ENCODE measurements at places on chromosomes 6 and 20.
A peak's percentile ranks its signal among the peaks of the same experiment; 100 is the strongest.

DNA sequence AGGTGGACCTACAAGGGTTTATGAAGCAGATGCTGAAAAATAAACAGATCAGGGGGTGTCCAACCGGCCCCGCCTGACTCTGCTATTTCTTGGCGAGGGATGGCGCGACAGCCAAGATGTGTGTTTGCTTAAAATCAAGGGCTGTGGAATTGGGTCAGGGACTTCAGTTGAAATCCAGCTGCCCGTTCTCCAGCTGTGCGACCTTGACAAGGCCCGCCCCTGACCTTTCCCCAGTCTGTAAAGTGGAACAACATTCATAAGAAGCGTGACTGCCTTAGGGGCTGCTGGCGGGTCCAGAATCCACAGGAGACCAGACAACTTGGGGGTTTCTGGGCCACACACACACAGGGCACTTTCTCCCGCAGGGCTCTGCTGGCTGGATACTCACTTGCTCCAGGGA, 517.5 kb downstream of the PREX1 start:
- peak; percentile 70 for DNase-seq

DNA sequence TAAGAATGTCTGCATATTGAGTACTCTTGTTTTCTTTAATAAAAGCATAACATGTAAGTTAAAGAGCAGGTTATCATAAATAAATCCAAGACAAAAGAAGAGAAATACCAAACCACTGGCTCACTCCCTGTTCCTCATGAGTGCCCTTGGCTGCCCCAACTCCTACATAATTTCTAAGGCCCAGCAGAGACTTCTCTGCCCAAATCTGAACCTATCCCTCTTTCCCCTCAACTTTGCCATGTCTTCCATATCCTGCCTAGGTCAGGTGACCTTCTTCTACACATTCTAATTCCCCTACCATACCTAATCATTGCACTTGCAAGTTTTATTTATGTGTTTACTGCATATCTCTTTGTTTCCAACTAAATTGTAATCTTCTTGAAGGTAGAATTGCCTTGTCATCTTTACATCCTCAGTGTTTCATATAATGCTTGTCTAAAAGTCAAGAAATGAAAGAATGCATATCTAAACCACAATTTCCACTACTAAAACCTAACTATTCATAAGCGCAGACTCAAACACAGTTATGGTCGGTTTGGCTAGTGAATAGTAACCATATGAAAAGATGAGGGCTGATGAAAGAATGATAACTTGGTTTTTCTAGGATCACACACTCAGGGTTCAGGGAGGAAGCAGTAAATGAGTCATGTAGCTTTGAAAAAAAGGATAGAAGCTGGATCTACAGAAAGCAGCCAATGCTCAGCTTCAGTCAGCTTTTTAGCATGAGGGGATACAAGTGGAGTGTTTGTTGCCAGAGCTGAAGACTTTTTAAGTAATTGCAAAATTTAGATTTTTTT, 53.3 kb upstream of the EYA4 start:
- DNase-seq = no peak

GRCh38 chr6:169415179-169415578, 161.5 kb upstream of the THBS2 start:
- no peak for DNase-seq

DNA sequence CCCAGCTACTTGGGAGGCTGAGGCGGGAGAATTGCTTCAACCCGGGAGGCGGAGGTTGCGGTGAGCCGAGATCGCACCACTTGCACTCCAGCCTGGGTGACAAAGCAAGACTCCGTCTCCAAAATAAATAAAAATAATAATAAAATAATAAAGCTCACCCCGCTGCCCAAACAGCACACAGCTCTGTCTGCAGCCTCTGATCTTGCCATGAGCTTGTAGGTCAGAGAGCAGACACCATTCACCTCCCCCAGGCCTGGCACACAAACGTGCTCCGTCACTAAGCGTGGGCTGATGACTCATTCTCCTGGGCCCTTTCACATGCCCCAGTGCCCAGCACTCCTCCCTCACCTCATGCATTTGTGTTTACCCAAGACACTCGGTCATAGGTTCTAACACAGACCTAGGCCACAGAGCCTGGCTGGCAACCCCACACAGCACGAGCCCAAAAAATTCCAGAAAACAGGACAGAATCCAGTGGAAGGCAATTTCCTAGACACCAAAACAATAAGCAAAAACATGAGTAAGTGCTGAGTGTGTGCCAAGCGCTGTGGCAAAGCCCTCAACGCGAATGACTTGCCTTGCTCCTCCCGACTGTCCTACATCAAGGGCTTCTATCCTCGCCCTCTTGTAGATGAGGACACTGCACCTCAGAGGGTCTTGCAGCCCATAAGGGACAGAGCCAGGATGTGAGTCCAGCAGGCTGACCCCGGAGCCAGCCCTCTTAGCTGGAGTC, 18.0 kb downstream of the ATP9A start:
- peak; percentile 39 for DNase-seq

GRCh38 chr6:22023937-22024336, 272.9 kb downstream of the PRL start:
- no peak for DNase-seq

All from posterior cingulate gyrus (tissue), 11 donors.